SHP77 (cell line): ENCODE measurements at places on chromosomes 4 and X.

DNA sequence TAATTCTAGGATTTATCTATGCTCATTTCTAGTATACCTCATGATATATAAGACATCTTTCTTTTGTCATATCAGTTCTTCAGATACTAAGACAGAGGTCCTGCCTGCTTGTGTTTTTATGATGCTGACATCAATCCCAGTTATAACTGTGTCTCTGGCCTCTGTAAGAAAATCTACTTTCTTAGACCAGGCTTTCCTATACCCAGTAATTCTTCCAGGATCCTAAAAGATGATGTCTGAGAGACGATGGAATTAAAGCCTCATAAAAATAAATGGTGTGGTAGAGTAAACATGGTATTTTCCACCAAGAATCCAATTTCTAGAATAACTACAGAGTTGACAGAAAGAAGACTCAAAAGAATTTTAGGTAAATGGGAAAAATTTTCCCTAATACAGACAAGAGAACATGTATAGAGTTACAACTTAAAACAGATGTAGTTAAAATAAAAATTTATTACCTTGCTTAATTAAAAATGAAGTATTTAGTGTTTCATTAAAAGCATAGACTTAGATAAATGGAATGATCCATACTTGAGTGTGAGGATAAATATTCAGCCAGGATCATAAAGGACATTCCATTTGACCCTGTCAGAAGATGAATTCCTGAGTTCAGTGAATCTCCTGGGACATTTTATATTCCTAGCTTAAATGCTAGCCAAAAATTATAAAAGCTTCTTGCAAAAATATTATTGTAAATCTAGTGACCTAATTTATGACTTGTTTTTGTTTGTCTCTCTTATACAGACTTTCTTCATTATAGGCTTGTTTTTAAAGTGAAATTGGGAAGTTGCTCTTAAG lies 137.4 kb downstream of the PDLIM5 start:
- DNase-seq: no peak

GRCh38 chr4:144360146-144360793 lies 219.8 kb upstream of the GYPA start:
- no peak for DNase-seq

- no peak for DNase-seq
Observed at GRCh38 chr4:187665086-187665485, 330.5 kb upstream of the ZFP42 start.

DNA sequence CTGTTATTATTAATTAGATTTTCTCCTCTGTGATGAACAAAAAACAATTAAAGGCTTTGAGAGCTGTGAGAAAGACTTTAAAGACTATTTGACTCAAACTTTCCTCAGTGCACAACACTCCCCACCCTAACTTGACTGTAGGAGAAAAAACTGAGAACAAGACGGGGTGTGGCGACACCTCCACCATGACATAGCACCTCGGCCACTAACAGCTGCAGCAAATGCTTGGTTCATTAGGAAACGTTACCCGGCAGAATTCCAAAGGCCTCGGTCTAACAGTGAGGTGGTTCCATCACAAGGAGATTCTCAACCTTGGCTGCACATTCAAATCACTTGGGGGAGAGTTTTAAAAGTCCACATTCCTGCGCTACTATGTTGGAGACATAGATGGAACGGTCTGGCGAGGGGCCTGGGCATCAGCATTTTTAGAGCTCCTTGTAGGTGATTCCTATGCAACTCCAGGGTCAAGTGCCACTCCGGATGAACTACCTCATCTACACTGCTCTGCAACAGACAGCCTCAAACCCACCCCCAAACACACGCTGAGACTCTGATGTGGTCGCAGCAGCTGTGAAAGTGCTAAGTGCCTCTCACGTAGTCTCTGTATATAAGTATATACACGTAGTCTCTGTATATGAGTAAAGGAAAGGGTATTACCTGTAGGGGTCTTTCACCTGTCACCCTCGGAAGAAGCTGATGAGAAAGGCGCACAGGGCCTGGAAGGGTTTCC lies 1.0 kb downstream of the FGFBP2 start:
- DNase-seq: no peak

DNA sequence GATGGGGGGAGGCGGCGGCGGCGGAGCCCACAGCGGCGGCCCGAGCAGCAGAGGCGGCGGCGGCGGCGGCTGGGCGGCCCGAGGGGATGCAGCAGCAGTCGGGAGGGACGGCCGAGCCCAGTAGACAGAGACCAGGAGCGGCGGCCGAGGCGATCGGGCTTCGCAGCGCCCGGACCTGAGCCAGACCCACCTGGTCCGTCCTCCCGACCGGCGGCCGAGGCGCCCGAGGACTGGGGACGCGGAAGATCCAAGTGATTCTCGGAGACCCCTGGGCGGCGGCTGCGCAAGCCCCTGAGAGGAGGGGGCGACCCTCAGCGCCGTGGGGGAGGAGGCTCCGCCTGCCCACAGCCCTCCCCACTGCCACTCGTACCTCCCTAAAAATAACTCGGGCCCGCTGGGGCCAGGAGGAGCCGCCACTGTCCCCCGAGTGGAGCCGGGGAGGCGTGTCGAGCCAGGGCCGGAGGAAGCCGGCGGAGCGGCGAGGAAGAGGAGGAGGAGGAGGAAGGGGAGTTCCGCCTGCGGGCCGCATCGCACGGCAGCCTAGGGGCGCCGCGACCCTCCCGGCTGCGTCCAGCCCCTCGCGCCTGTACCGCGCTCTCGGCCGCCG lies 608 bp downstream of the RAPGEF2 start:
- DNase-seq: no peak

DNA sequence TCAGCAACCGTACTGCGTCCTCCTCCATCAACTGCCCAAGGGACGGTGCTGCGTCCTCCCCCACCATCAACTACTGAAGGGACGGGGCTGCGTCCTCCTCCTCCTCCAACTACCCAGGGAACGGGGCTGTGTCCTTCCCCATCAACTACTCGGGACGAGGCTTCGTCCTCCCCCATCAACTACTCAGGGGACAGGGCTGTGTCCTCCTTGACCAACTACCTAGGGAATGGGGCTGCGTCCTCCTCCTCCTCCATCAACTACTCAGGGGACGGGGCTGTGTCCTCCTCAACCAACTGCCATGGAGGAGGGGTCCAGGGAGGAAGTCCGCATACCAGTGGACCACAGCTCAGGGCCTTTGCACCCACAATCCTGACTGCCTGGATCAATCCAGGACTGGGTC lies 24.4 kb downstream of the PPP2R3B start:
- no peak for DNase-seq

- no peak for DNase-seq
Observed at GRCh38 chrX:46531442-46531841, 13.8 kb downstream of the ZNF674 start.

- no peak for DNase-seq
Observed at GRCh38 chrX:140477987-140478386, 26.9 kb downstream of the SOX3 start.

GRCh38 chr4:67198727-67199126 lies 346.6 kb downstream of the CENPC start:
- DNase-seq: peak; percentile 18

DNA sequence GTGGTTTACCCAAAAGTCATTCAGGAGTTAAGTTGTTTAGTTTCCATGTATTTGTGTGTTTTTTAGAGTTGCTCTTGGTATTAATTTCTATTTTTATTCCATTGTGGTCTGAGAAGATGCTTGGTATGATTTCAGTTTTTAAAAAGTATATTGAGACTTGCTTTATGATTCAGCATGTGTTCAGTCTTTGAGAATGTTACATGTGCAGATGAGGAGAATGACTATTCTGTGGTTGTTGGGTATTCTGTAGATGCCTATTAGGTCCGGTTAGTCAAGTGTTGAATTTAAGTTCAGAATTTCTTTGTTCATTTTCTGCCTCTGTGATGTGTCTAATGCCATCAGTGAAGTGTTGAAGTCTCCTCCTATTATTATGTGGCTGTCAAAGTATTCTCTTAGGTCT lies 249.4 kb downstream of the ARHGAP10 start:
- no peak for DNase-seq

DNA sequence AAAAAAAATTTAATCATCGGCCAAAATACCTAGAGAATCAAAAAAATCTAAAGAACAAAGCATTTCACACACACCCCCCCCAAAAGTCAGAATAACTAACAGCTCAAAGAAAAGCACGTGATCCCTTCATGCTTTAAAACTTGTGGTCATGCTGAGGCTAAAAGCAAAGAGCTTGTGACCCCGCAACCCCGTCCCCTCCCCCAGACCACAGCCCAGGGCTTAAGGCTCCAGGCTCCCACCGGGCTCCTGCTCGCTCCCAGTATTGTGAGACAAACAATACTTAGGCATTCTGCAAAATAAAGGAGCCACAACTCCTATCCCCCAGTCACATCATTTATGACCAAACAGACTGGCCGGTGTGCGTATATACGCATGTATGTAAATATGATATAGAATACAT lies 62.1 kb upstream of the CCDC160 start:
- DNase-seq: no peak

GRCh38 chr4:32661229-32661628 lies 1941.1 kb downstream of the PCDH7 start:
- no peak for DNase-seq

DNA sequence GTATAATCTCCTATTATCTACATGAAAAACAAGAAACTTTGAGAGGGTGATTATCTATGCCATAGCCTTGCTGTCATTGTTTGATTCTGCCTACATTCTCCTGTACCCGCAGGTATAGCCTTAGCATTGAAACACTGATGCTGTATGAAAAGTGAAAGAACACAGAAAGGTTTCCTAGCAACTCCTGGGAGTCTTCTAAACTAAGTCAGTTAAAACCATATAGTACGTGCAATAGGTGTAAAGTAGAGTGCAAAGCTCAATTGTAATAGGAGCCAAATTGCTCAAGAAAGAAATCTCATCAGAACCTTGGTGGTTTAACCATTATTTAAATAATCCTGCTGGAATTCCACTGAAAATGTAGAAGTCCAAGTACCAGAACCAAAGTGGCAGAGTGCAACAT lies 489.7 kb downstream of the PCDH10 start:
- DNase-seq: no peak

- no peak for DNase-seq
Observed at GRCh38 chrX:9379697-9380551, 84.9 kb upstream of the TBL1X start.

- no peak for DNase-seq
Observed at GRCh38 chr4:2289955-2290333, 28.0 kb upstream of the MXD4 start.

- no peak for DNase-seq
Observed at GRCh38 chrX:111100191-111100590, 4.2 kb downstream of the PAK3 start.

DNA sequence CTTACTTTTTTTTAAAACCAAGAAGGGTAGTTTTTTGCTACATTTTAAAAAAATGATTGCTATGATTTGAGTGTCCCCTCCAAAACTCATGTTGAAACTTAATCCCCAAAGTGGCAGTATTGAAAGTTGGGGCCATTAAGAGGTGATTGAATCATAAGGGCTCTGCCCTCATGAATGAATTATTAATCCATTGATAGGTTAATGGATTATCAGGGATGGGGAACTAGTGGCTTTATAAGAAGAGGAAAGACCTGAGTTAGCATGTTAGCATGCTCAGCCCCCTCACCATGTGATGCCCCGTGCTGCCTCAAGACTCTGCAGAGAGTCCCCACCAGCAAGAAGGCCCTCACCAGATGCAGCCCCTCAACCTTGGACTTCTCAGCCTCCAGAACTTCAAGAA lies 31.0 kb downstream of the SMIM43 start:
- no peak for DNase-seq

- DNase-seq: no peak
Observed at GRCh38 chrX:106039920-106040319, 1.4 kb upstream of the SERPINA7 start.

GRCh38 chr4:7818399-7818911 lies 121.2 kb downstream of the AFAP1 start:
- no peak for DNase-seq

GRCh38 chrX:132367314-132367713 lies 121.5 kb downstream of the MBNL3 start:
- no peak for DNase-seq

DNA sequence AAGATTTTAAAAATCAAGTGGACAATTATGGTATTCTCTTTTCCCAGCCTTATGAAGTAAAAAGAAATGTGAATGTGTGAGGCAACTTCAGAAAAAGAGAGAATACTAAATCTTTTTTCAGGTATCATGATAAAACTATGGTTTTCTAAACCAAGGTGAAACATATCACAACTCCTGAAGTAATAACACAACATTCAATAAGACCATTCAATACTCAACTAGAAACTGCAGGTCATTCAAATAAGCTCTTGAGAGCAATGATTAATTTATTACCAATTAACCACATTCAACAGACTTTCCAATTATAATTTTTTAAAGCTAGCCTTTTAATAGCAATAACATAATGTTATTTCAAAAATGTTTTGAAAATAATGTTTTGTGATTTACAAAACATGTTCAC lies 35.8 kb downstream of the SLC10A7 start:
- no peak for DNase-seq

GRCh38 chrX:19902110-19902509 lies 14.7 kb upstream of the SH3KBP1 start:
- no peak for DNase-seq

GRCh38 chr4:8171984-8172924 lies 13.6 kb upstream of the ABLIM2 start:
- DNase-seq: no peak

GRCh38 chr4:150938417-150938816 lies 76.7 kb downstream of the LRBA start:
- no peak for DNase-seq

- DNase-seq: no peak
Observed at GRCh38 chr4:59671037-59671436, 1529.1 kb upstream of the ADGRL3 start.

GRCh38 chr4:7761720-7762119 lies 177.9 kb downstream of the AFAP1 start:
- DNase-seq: no peak

- DNase-seq: no peak
Observed at GRCh38 chr4:6658597-6659075, 18.2 kb downstream of the MRFAP1 start.

DNA sequence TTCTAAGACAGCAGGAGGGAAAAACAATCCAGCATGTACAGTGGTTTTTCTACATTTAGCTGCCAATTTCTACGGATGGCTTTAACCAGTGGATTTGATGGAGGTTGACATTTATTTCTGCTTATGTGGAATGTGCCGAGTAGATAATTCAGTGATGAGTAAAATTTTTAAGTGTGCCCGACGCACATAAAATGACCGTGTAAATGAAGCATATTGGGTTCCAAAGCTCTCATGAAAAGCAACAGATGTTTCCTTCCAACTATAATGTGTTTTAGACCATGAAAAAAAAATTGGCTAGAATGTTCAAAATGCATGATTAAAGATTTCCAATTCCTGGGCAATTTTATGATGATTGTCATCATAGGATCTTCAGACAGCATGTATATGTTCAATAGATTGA lies 14.1 kb downstream of the INPP4B start:
- no peak for DNase-seq

DNA sequence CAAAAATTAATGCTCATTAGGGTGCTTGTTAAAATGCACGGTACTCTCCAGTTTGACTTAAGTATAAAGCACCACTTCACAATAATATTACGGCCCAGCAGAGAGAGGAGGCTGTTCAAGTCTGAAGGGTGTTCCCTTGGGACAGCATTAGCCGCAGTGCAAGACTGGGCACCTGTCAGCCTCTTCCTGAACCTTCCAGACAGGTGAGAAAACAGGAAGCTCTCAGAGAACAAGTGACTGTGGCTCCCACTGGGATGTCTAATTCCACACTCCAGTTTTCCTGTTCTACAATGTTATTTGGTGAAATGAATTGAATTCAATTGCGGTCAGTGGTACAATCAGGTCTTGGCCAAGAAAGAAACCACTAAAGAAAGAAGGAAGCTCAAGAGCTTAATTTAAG lies 414.4 kb downstream of the SMARCA1 start:
- peak; percentile 3 for DNase-seq
